ENCODE measurements at places on chromosomes 3 and 15.

- DNase-seq = peak; percentile 52
Measured at GRCh38 chr15:56468401-56468800, 3.5 kb upstream of the MNS1 start.

- no peak for DNase-seq
Measured at GRCh38 chr15:64519897-64520296, 59.5 kb downstream of the ZNF609 start.

DNA sequence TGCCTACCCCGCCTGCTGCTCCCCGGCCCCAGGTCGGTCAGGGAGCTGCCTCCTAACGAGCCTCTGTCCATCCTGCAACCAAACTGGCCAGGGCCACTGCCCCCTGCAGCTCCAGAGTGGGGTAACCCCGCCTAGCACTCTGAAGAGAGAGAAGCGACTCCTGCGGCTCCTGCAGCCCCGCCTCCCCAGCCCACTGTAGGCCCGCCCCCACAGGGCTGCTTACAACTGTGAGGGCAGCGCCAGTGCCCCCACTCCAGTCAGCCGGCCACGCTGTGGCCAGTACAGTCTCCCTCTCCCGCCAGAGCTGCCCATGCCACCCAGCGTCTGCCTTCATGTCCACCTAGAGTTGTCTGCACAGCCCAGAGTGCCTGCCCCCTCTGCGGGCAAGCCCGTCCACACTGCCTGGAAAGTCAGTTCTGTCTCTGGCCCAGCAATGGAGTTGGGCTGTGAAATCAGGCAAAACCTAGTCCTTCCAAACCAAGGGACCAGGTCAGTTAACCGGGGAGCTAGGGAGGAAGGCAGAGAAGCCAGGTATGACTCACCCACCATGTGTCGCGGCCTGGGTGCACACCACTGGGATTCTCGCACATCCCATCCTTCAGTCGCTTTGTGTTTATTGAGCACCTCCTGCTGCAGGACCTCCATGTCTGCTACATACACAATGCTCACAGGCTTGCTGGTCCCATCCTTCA, 2.4 kb downstream of the UCN2 start:
- DNase-seq = peak; percentile 51

DNA sequence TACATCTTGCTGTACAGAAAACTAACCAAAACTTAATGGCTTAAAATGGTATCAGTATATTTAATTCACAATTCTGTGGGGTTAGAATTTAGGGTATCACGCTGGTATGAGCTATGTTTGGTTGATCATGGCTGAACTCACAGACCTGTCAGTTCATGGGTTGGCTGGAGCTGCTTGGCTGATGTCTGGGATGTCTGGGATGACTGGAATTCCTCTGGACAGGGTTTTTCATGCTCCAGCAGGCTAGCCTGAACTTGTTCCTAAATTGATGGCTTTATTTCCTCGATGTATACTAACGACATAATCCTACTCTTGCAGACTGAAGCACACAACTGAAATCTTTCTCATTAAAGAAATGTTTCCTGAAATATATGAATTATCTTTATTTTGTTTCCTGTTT, 338.9 kb upstream of the GBE1 start:
- DNase-seq = no peak

GRCh38 chr3:102481050-102481449, 46.2 kb downstream of the ZPLD1 start:
- no peak for DNase-seq

Data from KBM-7 (cell line).